CD4-positive, alpha-beta T cell treated with Interleukin-17A for 4 hours (primary cell): ENCODE measurements at places on chromosomes 6 and 20.

DNA sequence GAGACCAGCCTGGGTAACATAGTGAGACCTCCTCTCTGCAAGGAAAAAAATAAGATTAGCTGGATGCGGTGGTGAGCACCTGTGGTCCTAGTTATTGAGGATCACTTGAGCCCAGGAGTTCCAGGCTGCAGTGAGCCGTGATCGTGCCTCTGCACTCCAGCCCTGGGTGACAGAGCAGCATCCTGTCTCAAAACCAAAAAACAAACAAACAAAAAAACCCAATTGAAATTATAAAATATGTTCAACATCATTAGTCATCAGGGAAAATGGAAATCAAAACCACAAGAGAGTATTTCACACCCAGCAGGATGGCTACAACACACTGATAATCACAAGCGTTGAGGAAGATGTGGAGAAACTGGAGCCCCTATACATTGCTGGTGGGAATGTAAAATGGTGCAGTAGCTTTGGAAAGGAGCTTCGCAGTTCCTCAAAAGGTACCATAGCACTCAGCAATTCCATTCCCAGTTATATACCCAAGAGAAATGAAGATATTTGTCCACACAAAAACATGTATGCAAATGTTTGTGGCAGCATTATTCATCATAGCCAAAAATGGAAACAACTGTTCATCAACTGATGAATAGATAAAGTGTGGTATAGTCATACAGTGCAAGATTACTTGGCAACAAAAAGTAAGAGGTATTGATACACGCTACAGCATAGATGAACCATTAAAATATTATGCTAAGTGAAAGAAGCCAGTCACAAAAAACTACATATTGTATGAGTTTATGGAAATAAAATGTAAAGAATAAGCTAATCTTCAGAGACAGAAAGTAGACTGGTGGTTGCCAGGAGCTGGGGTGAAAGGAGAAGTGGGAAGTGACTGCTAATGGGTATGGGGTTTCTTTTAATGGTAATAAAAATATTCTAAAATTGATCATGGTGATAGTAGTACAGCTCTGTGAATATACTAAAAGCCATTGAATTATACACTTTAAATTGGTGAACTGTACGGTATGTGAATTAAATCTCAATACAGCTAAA is 38.7 kb upstream of the RIPOR2 start:
- DNase-seq = peak; percentile 54

DNA sequence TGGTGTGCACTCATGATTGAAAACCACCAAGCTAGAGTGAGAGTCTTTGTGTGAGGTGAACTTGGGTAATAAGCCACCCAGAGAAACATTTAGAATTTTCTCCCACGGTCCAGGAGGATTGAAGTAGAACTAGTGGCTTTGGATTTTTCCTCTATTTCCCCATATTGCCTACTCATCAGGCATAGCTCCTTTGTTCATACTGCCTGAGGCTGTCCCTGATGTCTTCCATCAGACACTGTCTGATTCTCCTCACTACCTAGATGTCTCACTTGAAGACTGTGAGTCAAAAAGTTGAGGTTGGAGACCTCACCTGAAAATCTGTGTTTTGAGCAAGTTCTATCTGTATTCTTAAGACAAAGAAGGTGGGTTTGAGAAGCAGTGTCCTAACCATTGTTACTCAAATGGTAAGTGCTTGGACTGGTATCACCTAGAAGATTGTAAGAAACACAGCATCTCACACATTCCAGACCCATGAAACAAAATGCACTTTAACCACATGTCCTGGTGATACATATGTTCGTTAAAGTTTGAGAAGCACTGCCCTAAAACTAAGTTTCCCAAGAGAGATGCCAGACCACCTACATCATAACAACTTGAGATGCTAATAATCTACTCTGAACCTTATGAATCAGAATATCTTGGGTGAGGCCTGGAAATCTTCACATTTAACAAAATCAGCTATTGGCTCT is 523.4 kb upstream of the BTBD3 start:
- no peak for DNase-seq

GRCh38 chr6:679282-679681 is 13.7 kb downstream of the EXOC2 start:
- no peak for DNase-seq

DNA sequence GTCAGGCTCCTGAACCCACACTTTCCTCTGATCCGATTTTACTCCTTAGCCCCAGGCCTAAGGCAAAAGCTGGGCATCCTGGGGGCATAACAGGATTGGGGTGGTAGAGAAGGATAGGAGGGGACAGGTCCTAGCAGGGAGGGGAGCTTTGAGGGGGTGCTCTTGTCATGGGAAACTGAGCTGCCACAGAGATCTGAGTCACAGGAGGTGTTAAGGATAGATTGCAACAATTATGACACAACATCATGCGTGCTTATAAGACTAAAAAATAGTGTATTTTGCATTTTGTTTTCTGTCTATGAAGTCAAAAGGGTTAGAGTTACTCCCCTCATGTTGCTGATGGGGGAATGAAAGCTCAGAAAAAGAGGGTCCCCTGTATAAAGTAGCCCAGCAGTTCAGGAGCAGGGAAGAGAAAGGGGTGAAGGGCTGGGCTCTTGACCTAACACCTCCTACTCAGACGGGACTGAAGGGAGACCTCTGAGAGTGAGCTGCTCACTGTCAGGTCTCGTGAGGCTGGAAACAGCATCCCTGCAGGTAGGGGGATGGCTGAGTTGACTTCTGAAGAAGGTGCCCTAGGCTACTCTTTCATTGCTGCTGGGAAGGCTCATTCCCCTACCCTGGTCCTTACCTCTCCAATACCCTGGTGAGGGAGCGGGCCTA is 2.0 kb downstream of the GLP1R start:
- no peak for DNase-seq

- DNase-seq = no peak
Observed at GRCh38 chr6:79498842-79499241, 38.4 kb downstream of the LCA5 start.

DNA sequence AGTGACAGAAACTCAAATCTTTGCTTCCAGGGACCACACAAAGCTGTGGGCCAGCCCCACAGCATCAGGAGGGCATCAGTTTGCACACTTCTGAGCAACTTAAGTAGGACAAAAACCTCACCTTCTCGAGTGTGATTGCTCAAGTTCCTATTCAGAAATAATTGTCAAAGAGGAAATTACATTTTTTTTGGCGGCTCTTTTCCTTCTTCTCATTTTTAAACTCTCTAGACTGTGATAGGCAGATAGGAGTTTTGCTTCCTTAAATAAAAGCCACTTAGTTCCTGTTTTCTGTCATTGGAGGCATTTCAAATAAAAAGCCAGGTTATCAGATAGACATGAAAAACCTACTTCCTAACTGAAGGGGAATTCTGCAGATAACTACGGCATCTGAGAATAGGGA is 11.2 kb upstream of the TAGAP start:
- DNase-seq = no peak

DNA sequence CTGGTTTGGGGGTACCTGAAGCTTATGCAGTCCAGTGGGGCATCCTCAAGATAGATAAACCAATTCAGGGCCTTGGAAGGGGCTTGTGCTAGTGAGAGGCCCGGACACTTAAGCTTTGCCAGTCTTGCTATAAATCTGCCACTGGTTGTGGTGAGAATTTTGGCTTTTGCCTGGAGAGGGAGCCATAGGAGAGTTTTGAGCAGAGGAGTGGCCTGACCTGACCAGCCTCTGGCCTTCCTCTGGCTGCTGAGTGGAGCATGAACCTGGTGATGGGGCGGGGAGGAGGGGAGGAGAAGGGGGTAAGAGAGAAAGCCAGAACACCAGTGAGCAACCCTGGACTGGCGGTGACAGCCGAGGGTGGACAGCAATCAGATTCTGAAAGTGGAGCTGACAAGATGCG is 7.1 kb downstream of the TMEM74B start:
- DNase-seq = no peak

- DNase-seq = no peak
Observed at GRCh38 chr20:62927128-62927705, 912 bp upstream of the DIDO1 start.

GRCh38 chr6:9647599-9647998 is 767.3 kb downstream of the TFAP2A start:
- no peak for DNase-seq

- DNase-seq = no peak
Observed at GRCh38 chr20:37160683-37161082, 18.4 kb upstream of the RPN2 start.

DNA sequence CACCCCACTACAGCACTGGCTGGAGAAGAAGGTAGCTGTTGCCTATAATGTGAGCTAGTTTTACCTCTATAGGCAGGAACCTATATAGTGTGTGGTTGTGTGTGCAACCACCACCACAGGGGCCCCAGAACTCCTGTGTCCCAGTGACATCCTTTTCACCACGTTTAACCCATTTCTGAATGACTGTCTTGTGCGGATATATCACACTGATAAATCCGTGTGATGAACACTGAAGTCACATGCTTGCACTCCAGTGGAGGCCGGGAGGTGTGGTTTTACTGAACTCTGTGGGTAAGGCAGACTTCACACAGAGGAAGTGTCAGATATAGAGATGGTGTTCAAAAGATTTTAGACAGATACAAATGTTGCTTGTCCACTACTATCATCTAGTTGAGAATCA is 32.5 kb downstream of the SDHAF4 start:
- peak; percentile 6 for DNase-seq

- no peak for DNase-seq
Observed at GRCh38 chr20:24782801-24783630, 166.1 kb upstream of the CST7 start.

DNA sequence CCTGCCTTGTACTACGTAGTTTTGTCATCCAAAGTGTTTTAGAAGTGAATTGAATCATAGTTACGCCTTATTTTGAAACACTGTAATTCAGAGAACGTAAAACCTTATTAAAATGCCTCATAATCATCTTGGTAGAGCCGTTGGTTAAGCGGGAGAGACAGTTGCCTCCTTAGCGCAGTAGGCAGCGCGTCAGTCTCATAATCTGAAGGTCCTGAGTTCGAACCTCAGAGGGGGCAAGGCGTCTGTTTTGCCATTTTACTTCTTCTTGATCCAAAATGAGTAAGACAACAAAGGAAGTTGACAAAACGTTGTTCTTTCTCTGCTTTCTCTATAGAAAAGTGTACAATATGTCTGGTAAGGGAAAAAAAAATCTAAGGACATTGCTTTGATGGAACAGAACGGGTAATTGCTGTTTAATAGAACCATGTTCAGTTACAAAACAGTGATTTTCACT is 20.7 kb upstream of the TRIM27 start:
- peak; percentile 74 for DNase-seq

DNA sequence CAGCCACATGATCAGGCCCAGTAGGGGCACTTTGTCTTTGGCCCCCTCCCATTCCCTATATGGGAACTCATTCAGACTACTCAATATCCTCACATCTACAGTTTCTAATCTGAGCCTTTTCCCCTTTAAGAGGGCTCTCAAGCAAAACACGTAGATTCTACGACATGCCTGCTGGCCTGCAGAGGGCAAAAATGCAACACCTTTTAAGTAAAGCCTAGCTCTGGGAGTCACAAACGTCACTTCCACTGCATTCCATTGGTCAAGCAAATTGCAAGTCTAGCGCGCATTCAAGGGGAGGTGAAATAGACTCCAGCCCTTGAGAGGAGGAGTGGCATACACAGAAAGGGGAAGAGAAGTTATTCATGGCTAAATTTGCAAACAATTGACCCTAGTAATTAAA is 70.6 kb downstream of the CDC40 start:
- no peak for DNase-seq

GRCh38 chr20:49620364-49621240 is 52.7 kb upstream of the PTGIS start:
- DNase-seq = no peak

- DNase-seq = no peak
Observed at GRCh38 chr20:46630306-46630705, 21.0 kb downstream of the SLC13A3 start.

DNA sequence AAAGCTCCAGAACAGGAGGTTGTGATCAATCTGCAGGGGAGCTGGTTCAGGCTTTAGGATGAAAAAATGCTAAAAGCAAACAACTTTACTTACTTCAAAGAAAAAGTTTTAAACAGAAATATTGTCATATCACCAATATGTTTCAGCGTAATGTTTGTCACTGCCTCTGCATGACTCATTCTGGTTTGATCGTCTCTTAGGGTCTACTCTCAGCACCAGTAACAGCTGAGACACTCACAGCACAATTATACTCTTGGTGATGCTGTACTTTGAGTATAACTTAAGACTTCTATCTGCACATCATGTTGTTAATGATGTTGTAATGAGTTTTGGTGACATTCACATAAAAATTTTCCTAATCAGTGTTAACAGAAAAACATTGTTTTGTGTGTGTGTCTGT is 665.4 kb downstream of the EPM2A start:
- DNase-seq = no peak

DNA sequence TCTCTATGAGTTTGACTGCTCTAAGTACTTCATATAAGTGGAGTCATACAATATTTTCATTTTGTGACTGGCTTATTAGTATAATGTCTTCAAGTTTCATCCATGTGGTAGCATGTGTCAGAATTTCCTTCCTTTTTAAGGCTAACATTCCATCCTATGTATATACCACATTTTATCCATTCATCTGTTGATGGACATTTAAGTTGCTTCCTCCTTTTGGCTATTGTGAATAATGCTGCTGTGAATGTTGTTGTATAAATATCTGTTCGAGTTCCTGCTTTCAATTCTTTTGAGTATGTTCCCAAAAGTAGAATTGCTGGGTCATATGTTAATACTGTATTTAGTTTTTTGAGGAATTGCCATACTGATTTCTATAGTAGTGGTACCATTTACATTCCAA is 79.5 kb downstream of the PTPRA start:
- DNase-seq = no peak

GRCh38 chr20:37477041-37477440 is 44.0 kb upstream of the NNAT start:
- no peak for DNase-seq

DNA sequence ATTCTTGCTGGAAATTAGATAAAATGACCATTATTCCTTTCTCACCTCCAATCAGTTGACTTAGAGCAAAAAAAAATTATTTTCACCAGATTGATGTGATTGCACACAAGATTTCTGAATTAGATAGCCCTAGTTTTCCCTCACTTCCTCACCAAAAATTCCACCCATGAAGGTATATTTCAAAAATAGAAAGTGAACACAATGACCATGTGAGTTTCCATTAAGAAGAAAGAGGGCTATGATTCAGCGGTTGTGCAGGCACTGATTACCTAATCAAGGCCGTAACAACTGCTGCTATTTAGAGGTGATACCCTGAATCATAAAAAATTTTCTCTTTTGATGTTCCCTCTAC is 19.5 kb upstream of the RALGAPA2 start:
- no peak for DNase-seq

GRCh38 chr6:82095091-82095490 is 152.5 kb downstream of the IBTK start:
- DNase-seq = no peak
